NCI-H2081 treated with DMSO at 0.1 percent for 48 hours (cell line): ENCODE measurements at places on chromosomes 5 and 9.
A peak's percentile ranks its signal among the peaks of the same experiment; 100 is the strongest.

GRCh38 chr5:66157046-66157445 lies 12.9 kb downstream of the SREK1 start:
- DNase-seq: no peak

DNA sequence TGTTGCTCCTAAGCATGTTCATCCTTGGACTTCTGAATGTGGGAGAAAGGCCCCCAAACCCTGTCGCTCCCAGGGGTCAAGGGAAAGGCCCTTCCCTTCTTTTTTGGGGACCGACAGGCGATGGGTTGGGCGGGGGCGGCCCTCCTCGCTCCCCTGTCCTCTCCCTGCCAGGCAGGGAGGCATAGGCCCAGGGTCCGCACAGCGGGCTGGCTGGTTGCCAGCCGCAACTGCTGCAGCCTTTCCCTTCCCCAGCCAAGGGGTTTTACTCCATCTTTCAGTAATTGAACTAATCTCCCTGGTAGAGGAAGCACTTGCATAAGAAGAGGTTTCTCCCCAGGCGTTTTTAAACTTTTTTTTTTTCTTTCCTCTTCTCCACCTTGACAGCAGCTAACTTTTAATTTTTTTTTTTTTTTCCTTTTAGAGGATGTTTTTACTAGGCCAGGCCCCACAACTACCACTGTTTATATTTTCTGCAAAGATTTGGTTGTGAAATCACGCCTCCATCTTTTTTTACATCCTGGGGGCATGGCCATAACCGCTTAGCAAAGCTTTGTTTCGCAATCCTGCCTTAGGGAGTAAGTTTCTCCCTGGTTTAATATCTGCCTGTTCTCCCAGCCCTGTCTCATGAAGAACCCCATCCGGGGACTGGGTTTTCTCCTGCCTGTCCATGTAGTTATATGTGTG lies 216.9 kb upstream of the ZNF608 start:
- no peak for DNase-seq

DNA sequence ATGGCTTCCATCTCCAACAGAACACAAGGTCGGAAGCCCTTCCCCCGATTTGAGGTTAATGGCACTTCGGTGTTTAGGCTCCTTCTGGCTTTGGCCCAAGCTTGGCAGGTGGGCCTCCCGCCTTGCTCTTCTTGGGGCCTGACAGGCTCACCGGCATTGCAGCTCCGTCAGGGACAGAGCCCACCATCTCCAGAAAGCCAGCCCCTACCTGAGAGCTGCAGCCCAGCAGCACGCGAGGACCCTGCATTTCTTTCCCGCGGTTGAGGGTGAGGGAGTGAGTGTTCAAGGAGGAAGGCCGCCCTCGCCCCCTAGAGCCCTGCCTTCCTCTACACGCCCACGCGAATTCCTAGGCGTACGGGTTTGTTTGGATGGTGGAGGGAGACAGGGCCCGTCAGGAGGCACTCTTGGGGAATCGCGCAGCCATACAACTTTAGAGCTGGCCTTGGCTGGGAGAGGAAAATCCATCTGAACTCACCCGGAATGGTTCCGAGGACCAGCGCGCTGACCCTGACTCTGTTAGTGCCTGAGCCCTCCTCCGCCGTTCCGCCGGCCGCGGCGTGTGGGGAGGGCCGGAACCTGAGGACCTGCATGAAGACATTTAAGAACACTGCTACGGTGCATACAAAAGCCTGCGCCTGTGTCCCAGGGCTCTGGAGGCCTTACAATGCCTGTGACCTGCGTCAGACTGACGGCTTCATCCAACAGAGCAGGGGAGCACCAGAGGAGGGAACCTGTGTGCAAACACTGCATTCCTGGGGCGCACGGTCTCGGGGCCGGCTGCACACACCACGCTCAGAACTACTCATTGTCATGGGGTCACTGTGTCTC lies 73.8 kb downstream of the MRPL36 start:
- DNase-seq: no peak

DNA sequence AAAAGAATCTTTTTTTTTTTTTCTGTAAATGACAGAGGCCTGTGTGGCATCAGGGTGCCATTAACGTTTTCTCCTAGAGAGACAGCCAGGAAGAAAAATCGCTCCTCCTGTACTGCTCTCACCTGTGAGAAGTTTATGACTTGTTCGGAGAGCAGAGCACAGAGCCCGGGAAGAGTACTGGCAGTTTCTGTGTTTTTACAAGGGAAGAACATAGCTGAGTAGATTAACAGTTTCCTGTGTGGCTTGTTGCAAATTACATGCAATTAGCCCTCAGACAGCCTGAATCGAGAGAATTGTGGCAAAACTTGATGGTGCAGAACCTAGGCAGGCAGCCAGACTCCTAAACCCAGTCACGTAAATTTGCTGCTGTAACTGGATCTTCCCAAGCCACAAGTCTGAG lies 32.1 kb downstream of the PRKACG start:
- DNase-seq: peak; percentile 95

- no peak for DNase-seq
These were observed 66.5 kb downstream of the COL27A1 start for GRCh38 chr9:114221706-114222465.

DNA sequence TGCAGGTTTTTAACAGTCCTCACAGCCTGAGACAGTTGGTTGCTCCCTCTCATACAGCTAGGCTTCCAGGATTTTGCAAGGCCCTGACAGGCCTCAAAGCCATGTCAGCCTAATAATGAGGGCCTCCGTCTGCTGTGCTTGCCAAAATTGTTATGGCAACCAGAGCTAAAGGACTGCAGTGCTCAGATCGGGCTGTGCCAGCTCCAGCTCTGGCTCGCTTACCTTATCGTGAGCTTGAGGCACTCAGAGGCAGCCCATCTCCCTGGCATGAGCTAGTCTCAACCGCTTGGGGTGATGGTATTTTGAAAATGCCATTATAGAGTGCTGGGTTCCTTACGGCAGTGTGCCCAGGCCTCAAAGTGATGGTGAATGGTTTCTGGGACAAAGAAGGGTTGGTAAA lies 8.4 kb downstream of the MTAP start:
- DNase-seq: no peak

GRCh38 chr5:116509483-116510244 lies 65.0 kb downstream of the SEMA6A start:
- DNase-seq: no peak

DNA sequence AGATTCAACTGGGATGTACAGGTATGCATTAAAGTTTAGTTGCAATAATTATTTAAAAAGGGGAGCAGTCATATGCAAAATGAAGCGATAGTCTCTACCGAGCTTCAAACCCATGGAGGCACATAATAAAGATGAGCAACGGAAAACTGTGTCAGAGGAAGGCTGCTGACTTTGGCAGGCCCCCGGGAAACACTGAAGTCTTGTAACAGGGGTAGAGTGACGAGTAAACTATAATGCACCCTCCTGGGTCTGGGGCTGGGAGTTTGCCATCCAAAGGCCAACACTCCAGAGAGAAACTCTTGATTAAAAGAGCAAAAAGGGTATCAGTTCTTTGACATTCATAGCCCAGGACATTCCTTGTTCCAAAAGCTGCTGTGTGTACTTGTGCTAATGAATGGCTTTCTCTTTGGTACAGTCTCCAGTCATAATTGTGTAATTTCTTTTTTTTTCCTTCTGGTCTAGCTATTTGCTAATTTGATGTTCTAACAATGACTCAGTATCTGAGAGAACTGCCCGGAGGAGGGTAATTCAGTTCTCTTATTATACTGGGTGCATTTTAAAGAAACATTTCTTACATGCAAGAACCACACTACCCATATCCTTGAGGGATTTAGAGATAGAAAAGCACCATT lies 59.2 kb downstream of the TNC start:
- no peak for DNase-seq

GRCh38 chr9:114805670-114806525 lies at the start of gene TNFSF15:
Gene TNFSF15, minus strand, starts transcription at chr9:114806039. Its CDS starts 27 bp downstream, at chr9:114806012.
- DNase-seq: no peak
